ENCODE measurements at places on chromosomes 6 and 20. TPM values are rescaled to one million over a fixed set of nuclear protein-coding genes. Genes with fewer than 3 reads are reported as not detected.

WFDC5 gene
- total RNA-seq, result not detected

DNA sequence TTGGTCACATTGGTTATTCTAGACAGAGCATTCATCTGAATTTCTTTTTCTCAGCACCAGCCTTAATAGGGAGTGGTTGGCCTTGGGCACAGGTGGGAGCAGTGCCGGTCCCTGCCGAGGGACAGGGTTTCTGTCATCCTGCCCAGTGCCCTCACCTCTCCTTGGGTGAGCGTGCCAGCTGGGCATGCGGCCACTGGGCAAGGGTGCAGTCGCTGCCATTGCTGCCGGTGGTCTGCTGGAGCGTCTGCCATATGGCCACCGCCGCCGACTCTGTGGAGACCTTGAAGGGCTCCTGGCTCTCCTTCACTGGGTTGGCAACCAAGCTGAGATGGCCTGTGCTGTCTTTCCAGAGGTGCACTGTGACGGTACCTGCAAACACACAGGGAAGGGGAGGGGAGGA is 16.4 kb upstream of the UQCC2 start:
- no peaks in the 10 kb centered on the region for H3K36me3 ChIP-seq
- H3K4me3 ChIP-seq, result no peak overlapping the region
- DNase-seq, result no peak
- H3K4me1 ChIP-seq, result no peaks in the 10 kb centered on the region
- no peaks in the 10 kb centered on the region for H3K27me3 ChIP-seq

- no peak for DNase-seq
- no peaks in the 10 kb centered on the region for H3K27me3 ChIP-seq
These were observed 12.6 kb upstream of the PBOV1 start for GRCh38 chr6:138230759-138231380.

GRCh38 chr6:16058201-16058928 is 70.5 kb upstream of the MYLIP start:
- no peak overlapping the region for H3K27ac ChIP-seq
- no peaks in the 10 kb centered on the region for H3K27me3 ChIP-seq

- H3K27ac ChIP-seq, result no peak overlapping the region
- H3K4me3 ChIP-seq, result no peak overlapping the region
- DNase-seq, result no peak
- no peaks in the 10 kb centered on the region for H3K36me3 ChIP-seq
These were observed 258.7 kb downstream of the ALDH8A1 start for GRCh38 chr6:134691180-134691579.
